Fibroblast of villous mesenchyme (primary cell): ENCODE measurements at places on chromosomes 2 and 18. TPM values are rescaled to one million over a fixed set of nuclear protein-coding genes. Genes with fewer than 3 reads are reported as not detected.

- peak; percentile 72 for DNase-seq
Observed at GRCh38 chr2:38797250-38797676, 19.3 kb downstream of the GEMIN6 start.

GRCh38 chr2:109155553-109156451 is 26.8 kb downstream of the SH3RF3 start:
- DNase-seq = peak; percentile 68

Gene ACADL
- not detected in 2 replicates for total RNA-seq

Gene DSG2
- total RNA-seq = 2.6 and 2.9 TPM in 2 replicates

- no peak for DNase-seq
Observed at GRCh38 chr2:232873909-232874641, 4.0 kb downstream of the SNORC start.

Gene RNF152
- 11.7 and 17.4 TPM in 2 replicates for total RNA-seq

DNA sequence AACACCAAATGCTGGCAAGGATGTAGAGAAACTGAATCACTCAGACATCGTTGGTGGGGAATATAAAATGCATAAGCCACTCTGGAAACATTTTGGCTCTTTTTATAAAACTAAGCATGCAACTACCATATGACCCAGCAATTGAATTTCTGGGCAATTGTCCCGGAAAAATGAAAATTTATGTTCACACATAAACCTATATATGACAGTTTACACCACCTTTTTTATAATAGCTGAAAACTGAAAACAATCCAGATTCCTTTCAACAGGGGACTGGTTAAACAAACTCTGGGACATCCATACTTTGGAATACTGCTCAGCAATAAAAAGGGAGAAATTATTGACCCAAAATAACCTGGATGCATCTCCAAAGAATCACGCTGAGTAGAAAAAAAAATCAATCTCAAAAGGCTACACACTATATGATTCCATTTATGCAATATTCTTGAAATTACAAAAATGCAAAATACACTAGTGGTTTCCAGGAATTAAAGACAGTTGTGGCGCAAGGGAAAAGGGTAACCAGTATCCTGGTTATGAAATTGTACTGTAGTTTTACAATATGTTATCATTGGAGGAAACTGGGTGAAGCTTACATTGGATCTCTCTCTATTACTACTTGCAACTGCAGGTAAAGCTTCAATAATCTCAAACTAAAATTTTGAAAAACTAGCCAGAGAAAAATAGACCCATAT is 130.2 kb upstream of the PID1 start:
- peak; percentile 38 for DNase-seq

DNA sequence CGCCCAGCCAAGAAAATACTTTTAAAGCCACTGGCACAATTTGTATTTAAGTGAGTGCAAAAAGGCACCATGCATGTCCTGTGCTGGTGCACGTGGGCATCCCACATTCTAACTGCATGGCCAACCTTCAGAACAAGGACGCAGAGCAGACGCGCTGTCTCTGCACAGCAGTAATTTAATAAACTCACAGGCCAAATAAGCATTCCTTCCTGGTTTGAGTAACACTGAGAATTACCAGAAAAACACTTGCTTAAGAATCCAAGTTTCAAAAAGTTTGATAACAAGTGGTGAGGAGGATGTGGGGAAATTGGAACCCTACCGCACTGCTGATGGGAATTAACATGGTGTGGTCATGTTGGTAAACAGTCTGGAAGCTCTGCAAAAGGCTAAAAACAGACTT is 38.7 kb downstream of the RPL31 start:
- peak; percentile 37 for DNase-seq

DNA sequence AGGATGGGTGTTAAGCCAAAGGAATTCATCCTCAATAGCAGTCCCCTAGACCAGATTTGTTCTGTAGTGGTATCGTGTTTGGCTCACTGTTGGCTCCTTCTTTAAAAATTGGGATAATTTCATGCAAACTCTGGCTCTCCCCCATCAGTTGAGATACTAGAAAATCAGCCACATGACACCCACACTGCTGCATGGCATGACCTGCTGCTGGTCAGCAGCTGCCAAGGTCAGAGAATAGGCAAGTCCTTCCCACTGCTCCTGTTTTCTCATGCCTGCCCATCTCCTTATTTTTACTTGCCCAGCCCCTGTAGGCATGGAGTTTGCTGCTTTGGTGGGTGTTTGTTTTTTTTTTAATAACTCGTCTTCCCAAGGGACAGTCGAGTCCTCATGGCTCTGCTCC is 1.0 kb upstream of the SNRNP200 start:
- DNase-seq = no peak

DNA sequence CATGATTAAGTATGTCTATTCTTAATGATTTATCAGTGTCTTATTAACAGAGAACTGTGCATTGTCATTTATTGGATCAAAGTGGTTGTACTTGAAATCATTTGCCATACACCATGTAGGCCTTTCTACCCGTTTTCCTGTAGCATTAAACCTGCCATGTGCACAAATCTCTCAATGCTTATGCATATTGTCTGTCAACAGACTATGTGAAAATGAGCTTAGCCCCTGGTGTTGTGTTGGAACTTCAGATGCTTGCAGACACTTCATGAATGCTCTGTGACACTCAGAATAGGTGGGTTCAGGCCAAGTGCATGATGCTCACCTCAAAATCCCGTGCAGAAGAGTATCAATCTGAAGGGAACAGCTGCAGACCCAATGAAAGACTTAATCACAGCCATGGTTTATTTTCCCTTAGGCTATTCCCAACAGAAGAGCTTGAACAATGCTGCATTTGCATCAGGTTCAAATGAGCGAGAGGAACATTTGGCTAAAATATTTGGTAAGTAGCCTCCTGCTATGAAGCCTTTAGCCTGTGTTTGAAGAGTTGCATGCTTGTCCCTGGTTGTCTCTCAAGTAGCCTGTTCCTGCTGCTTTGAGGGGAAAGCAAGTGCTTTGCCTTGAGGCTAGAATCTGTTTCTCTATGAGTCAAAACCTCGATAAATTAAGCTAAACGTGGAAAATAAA is 6.1 kb downstream of the C2orf92 start:
- DNase-seq = no peak

Gene RGPD8
- total RNA-seq = 12.6 and 19.0 TPM in 2 replicates

Gene MOGAT1
- total RNA-seq = not detected in 2 replicates

DNA sequence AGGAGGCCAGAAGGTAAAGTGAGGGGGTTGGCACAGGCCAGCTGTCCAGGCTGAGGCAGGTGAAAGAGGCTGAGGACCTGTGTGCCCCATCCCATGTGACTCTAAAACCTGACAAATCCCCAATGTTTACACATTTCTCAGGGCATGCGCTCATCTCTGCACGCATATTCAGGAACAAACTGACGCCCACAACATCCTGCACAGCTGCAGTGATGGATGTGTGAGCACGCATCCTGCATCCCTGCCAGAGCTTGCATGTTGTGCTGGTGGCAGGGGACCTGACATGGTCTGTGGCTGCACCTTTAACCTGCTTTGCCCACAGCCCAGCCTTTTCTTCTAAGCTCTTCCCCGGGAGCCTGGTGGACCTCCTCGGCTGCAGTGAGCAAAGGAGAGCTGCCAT is 83.1 kb downstream of the FBXO15 start:
- DNase-seq = no peak

- peak; percentile 38 for DNase-seq
Observed at GRCh38 chr2:74975016-74975415, 16.6 kb downstream of the POLE4 start.

GRCh38 chr2:28951910-28952835 is 28.9 kb upstream of the TOGARAM2 start:
- peak; percentile 91 for DNase-seq

- DNase-seq = no peak
Observed at GRCh38 chr2:134169788-134170187, 84.1 kb upstream of the MGAT5 start.

- DNase-seq = peak; percentile 7
Observed at GRCh38 chr2:148721520-148721931, 77.0 kb downstream of the EPC2 start.

DNA sequence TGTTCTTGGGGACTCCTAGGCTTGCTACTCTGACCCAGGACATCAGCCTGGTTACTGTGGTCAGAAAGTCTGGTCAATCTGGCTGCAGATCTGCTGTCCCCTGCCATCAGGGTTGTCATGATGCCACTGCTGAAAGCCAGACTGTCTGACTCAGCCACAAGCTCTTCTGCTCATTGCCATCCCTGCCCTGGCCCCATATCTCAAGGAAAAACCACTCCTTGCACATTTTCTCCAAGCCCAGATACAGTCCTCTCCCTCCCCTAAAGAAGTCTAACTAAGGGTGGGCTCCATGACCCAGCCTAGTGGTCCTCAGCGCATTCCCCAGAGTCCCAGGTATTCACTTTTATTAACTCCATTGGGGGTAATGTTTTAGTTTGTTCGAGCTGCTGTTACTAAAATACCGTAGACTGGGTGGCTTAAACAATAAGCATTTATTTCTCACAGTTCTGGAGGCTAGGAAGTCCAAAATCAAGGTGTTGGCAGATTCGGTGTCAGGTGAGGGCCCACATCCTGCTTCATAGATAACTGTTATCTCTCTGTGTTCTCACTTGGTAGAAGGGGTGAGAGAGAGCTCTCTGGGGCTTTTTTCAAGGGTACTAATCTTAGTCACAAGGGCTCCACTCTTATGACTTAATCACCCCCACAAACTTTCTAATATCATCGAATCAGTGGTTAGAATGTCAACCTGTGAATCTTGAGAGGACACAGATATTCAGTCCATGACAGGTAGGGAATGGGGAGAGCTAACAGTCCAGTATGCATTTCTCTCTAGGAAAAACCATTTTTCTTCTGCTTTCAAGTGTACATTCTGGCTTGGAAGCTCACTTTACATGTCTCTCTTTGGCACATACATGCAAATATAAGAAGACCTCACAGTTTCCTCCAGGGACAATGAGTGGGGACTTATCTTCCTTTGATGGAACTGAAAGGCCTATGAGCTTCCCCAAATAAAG is 94.8 kb upstream of the CXCR4 start:
- DNase-seq = no peak

Gene AAK1
- 61.5 and 68.2 TPM in 2 replicates for total RNA-seq

Gene ADD2
- total RNA-seq = not detected in 2 replicates

Gene STPG4
- total RNA-seq = 0.64 and 2.2 TPM in 2 replicates

Gene ASB18
- total RNA-seq = not detected in 2 replicates

Gene MAPK4
- total RNA-seq = under 0.01 TPM in 1 of 2 replicates, not detected in the other

- DNase-seq = no peak
Observed at GRCh38 chr18:40673150-40673549, 1281.9 kb upstream of the PIK3C3 start.

Gene HOXD10
- total RNA-seq = 39.9 and 58.7 TPM in 2 replicates

DNA sequence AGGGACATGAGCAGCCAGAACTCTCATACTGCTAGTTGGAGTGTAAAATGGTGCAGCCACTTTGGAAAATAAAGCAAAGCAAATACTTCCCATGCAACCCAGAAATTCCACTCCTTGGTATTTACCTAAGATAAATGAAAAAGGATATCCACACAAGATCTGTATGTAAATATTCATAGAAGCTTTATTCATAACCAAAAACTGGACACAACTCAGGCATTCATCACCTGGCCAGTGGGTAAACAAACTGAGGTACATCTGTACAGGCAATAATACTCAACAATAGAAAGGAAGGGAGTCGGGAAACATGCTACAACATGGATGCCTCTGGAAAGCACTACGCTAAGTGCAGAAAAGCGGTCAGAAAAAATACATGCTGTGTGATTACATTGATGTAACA is 2.5 kb upstream of the LOXHD1 start:
- no peak for DNase-seq

- peak; percentile 26 for DNase-seq
Observed at GRCh38 chr18:22846088-22846683, 86.9 kb upstream of the RBBP8 start.
